NT2/D1 (cell line): ENCODE measurements at places on chromosomes 13 and 19.

GRCh38 chr19:38653028-38653571 is 5.7 kb downstream of the ACTN4 start:
- DNase-seq, result no peak

DNA sequence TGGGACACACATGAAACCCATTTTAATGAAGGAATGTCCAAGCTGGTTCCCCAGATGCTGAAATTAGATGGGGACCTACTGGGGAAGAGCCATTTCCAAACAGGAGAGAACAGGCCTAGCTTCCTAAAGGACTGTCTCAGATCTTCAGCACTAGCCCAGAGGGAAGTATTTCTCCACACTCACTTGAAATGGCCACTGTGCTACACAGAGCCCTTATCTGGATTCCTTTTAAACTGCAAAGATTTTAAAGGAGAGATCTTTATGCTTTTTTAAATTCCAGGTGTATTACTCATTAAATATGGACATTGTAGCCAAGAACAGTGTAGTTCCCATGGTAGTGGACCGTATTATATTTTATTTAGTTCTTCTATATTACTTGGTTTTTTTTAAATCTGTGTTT is 255.3 kb downstream of the SHISA2 start:
- no peak for DNase-seq

DNA sequence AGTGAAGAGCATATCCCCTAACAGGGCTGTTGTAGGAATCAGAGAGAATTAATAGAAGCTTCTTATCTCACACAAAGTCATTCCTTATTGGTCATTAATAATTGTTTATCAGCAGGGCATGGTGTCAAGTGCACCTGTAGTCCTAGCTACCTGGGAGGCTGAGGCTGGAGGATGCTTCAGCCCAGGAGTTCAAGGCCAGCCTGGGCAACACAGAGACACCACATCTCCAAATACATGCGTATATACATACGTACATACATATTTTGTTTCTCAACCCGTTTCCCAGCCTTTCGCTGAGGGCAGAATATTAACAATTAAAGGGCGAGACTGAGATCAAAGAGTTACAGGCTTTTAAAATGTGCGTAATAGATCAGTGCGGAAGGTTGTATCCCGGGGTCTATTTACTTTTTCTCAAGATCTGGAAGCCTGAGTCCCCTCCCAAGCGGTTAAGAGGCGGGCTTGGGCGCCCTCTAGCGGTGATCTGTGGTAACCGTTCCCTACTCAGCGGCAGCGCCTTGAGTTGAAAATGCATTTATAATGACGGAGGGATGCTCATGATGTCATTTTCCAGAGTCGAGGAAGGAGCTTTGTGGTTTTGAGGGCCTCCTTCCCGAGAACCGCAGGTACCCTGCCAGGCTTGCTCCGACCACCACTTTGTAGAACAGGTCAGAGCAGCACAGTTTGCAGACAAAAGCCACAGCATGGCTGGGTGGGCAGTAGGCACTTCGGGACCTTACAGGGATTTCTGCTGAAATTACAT is 169.6 kb upstream of the GPR12 start:
- peak; percentile 51 for DNase-seq

GRCh38 chr19:4831304-4831978 is at the start of gene TICAM1:
Gene TICAM1, minus strand, starts transcription at chr19:4831712. Its CDS starts 13,335 bp downstream, at chr19:4818377.
- no peak for DNase-seq

- DNase-seq, result no peak
Measured at GRCh38 chr19:33390101-33390907, 16.8 kb downstream of the CEBPG start.

GRCh38 chr13:111152844-111153243 is 37.7 kb downstream of the ARHGEF7 start:
- DNase-seq, result no peak

- DNase-seq, result no peak
Measured at GRCh38 chr13:94968757-94969086, 256.4 kb upstream of the SOX21 start.

- no peak for DNase-seq
Measured at GRCh38 chr19:34067861-34068271, 104.4 kb upstream of the LSM14A start.

GRCh38 chr19:18292462-18292809 is 11.0 kb upstream of the JUND start:
- DNase-seq, result no peak

GRCh38 chr13:60286707-60287106 is 110.3 kb upstream of the TDRD3 start:
- DNase-seq, result peak; percentile 0

DNA sequence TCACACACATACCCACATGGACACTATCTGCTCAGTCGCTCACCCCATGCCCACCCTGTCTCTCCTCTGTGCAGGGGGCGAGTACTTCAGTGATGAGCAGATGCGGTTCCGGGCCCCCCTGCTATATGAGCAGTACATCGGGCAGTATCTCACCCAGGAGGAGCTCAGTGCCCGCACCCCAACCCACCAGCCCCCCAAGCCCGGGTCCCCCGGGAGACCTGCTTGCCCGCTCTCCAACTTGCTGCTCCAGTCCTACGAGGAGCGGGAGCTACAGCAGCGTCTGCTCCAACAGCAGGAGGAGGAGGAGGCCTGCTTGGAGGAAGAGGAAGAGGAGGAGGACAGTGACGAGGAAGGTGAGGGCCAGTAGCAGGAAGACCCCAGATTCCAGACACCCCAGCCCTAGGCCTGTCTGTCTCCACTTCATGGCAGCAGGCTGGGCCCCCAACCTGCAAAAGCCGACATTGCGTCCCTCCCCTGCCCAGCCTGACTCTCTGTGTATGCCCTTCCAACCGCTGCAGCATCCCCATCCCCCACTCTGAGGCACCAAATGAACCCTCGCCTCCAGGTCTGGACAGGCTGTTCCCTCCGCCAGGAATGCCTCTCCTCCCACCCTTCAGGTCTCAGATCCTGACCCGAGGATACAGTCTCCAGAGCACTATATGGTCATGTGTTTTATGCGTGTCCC is 9.7 kb downstream of the CCDC97 start:
- no peak for DNase-seq

DNA sequence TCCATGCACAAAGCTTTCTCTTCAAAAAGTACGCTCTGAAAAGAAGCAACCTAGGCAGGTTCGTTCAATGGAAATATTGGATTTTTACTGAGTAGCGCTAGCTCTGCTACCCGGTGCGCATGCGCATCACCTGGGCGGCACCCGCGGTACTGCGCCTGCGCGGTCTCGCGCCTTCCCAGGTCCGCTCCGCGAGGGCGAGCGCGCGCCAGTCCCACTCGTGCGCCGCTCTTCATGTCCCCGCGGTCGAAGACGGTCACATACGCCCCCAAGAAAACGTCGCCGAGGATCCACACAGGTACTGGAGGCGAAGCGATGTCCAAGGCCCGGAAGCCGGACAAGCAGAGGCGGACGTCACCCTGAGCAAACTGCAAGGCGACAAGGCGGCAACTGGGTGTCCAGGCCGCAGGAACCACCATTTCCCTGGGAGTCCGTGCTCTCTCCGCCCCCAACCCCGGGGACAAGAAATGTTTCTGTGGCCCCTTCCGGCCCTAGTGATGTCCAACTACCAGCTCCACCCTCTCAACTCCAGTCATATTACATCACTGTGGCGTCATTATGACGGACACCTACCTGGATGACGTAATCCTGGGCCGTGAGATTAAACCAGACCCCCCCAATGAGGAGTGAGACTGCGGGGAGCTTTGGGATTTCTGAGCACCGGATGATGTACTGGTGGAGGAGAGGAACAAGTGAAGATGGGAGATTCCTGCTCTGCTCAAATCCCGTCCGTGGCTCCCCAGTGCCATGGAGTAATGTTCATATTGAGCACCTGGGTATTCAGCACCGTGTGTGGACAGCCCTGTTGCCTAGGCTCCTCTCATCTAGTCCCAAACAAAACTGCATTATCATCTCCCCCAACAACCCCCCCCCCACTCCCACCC is 4.8 kb upstream of the KCNC3 start:
- no peak for DNase-seq

DNA sequence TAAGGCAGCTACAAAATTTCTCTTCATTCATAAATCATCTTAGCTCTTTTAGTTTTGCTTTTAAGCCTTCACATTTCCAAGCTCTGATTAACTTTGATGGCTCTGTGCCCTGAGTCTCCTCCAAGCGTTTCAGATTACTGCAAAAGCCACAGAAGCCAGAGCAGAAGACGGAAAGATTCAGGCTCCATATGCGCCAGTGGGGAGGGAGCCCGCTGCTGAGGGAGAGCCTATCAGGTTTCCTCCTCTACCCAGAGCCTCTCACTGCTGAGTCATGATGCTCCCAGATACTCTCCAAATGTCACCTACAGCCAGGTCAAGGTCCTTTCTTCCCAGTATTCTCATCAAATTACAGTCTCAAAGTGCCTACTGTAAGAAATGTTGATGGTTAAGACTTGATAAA is 193.6 kb downstream of the RAP2A start:
- DNase-seq, result no peak

- no peak for DNase-seq
Measured at GRCh38 chr13:73531014-73531413, 472.2 kb downstream of the KLF5 start.

DNA sequence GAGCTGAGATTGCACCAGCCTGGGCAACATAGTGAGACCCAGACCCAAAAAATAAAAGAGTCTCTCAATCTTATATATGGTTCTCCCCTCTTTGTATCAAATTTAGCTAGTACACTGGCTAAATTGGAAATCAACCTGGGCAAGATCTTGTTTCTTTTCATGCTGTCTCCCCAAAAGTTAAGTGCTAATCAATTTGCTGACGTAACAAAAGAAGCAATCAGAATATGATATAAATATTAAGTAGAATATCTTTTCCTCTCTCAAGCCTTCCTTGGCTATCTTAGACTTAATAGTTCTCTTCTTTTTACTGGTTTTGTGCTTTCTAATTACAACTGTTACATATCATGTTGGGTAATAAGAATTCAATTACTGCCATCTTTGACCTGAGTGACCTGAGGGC is 258.9 kb downstream of the KCNRG start:
- DNase-seq, result no peak

DNA sequence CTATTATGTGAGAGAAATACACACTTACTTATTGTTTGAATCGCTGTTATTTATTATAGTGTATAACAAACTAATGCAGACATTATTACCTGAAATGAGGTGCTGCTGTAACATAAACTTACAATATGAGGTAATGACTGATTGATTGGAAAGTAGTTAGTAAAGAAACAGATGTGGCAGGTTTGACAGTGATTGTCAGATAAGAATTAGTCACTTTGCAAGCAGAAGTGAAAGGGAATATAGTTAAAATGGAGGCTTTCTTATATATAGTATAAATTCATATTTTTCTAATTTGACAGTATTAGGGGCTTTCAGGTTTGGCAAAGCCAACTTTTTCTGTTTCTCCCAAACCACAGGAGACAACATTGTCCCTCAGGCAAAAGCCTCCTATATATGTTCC is 20.6 kb downstream of the MIR17HG start:
- DNase-seq, result no peak

GRCh38 chr13:46184277-46184699 is 2.3 kb upstream of the LCP1 start:
- peak; percentile 38 for DNase-seq

DNA sequence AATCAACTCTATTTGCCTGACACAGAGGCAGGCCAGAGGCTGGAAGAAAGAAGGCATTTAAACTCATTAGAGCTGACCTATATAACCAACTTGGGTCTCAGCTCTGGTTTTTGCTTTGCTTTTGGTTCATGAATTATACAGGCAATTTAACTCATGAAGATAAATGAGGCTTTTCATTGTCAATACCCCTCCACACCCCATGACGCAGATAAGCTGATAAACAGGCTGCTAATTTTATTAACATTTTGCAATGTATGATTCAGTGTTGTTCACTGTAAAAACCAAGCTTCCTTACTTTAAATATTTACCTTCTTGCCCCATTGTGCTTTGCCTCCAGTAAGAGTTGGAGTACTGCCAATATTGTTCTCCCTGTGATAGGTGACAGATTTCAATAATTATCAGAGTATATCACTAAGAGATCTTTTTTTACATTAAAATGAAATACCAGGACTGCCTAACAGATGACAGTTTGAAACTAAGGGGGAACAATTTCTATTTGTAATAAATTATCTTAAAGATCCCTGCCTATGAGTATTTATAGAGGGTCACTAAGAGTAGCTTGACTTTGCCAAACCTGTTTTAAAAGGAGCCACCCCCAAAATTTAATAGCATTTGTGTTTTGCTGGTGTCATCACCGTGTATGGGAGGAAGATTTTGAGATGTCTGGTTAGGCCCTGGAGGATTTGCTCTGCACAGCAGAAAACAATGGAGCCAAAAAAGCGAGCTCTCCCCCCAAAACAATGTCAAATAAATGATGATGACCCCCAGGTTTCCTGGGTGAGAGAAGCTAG is 472.7 kb upstream of the NBEA start:
- DNase-seq, result no peak

DNA sequence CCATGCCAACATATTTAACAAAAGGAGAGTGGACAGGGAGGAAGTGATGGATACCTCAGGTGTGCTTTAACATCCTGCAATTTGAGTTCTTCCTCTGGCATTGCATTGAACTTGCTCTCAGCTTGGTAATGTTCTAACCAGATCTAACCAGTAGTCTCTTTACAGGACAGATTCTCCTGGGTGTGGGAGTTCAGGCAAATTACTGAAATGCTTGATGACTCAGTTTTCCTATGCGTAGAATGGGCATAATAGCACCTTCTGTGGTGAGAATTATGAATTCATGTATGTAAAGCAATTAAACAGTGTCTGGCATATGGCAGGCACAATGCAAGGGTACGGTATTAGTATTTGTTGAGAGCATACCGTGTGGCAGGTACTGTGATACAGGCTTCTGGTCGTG is 3.6 kb downstream of the AKAP11 start:
- no peak for DNase-seq

DNA sequence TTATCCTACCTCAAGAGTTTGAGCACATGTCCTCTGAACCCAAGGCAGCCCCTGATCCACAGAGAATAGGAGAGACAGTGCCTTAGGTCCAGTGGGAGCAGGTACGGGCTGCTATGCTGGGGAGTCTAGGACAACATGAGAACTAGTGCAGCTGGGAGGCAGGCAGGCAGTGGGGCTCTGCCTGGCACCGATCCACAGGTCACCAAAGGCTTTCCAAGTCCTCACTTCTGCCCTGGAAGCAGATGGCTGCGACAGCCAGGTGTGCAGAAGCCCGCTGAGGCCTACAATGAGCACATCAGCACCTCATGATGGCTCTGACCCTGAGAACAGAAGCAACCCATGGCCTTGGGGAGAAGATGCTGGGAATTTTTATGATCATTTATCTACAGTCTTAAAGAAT is 29.8 kb upstream of the EPHX3 start:
- no peak for DNase-seq

- DNase-seq, result no peak
Measured at GRCh38 chr13:34772881-34773280, 169.2 kb upstream of the NBEA start.

GRCh38 chr13:112728375-112729126 is 38.7 kb downstream of the ATP11A start:
- DNase-seq, result no peak

- DNase-seq, result no peak
Measured at GRCh38 chr13:30216111-30216510, 91.2 kb downstream of the KATNAL1 start.

DNA sequence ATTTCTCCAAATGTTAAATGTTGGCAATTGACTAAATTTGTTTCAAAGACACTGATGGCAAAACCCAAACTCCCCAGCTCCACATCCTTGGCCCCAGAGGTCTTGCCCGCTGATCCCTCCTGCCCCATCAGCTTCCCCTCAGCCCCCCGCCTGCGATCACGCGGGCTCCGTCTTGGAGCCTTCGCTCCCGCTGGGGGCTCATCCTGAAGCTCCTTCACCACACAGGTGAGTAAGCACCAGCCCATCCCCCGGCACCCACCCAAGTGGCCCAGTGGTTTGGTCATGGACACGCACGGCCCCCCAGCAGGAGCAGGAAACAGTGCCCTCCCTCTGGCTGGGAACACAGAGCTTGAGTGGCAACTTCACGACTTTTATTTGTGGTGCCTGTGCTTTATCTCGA is 14.9 kb downstream of the EPS8L1 start:
- no peak for DNase-seq
